ENCODE measurements at places on chromosomes 4 and X.

- no peak for DNase-seq
Observed at GRCh38 chr4:150176547-150176946, 98.3 kb downstream of the DCLK2 start.

GRCh38 chr4:10619220-10619619, 65.3 kb downstream of the CLNK start:
- DNase-seq = peak; percentile 71

- no peak for DNase-seq
Observed at GRCh38 chrX:112802541-112802940, 38.1 kb downstream of the AMOT start.

DNA sequence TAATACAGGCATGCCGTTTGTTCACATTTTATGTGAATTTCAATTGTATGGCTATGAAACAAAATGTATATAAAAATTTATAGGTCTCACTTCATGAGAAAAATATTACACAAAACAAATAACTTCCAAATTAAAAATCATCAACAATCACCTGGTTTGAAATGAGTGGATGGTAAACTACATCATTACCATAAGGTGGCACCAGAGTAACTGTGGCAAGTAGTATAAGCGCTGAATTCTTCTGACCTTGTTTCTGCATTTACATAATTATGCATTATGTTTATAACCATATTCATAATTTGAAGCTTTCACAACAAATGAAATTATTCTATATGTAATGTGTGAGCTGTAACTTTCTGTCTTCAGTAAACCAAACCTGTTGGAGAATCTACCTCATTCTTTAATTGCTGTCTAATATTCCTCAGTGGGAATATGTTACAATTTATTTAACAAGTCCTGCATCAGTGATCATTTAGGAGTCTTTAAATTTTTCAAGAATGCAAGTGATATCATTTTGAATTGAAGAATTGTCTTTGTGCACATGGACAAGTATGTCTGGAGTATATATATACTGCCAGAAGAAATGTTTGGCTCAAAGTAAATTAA, 55.2 kb downstream of the MMRN1 start:
- DNase-seq = no peak

GRCh38 chrX:112851806-112852205, 11.2 kb upstream of the AMOT start:
- DNase-seq = no peak

DNA sequence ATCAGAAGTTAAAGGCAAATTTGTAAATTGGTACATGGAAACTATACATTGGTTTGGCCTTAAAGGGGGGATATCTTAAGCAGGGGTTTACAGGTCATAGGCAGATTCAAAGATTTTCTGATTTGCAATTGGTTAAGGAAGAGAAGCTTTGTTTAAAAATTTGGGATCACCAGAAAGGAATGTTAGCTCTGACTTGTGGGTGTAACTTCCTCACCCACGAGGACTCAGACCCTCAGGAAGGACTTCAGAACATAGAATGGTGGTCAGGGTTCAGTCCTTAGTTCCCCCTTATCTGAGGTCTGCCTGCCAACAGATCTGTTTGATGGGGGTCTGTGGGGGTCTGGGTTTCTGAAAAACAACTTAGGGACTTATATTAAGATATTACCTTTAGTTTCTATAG, 427.4 kb upstream of the DIPK2B start:
- no peak for DNase-seq

- peak; percentile 15 for DNase-seq
Observed at GRCh38 chr4:99811850-99812249, 4.8 kb upstream of the DAPP1 start.

DNA sequence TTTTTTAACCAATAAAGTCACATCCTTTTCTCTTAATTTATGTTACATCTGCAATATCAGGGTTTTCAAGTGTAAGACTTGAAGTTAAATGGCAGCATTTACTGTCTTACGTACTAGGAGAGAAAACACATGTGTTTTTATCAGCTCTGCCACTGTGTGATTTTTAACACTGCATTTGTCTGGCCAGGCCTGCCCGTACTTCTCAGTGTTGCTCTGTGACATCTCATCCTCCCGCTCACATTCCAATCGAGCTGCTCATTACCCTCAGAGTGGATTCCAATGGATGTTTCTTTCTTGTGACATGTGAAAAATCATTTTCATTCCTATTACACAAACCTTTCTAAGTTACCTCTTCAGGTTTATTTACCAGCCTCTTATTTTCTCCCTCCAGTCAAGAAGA, 420.3 kb downstream of the FAT4 start:
- no peak for DNase-seq

DNA sequence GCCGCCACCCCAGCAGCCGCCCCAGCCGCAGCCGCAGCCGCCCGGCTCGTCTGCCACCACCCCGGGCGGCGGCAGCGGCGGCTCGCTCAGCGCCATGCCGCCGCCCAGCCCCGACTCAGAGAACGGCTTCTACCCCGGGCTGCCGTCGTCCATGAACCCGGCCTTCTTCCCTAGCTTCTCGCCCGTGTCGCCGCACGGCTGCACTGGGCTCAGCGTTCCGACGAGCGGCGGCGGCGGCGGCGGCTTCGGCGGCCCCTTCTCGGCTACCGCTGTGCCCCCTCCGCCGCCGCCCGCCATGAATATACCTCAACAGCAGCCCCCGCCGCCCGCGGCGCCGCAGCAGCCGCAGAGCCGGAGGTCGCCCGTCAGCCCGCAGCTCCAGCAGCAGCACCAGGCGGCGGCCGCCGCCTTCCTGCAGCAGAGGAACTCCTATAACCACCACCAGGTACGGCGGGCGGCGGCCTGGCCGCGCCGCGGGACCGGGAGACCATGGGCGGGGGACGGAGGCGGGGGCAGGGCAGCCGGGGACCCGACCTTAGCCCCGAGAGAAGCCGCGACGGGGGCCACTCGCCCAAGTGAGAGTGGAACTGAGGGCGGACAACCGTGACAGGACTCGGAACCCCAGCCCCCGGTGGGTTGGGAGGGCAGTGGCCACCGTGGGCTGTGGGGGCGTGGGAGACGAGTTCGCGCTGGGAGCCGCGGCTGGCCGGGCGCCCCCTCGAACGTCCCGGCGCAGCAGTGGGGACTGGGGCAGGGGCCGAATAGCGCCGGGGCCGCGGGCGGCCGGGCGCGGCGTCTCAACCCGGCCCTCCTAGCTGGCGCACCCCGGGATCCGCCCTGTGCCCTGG, 1.8 kb downstream of the CPEB2 start:
- DNase-seq = peak; percentile 30

GRCh38 chr4:36930562-36931111, 313.9 kb upstream of the NWD2 start:
- no peak for DNase-seq

DNA sequence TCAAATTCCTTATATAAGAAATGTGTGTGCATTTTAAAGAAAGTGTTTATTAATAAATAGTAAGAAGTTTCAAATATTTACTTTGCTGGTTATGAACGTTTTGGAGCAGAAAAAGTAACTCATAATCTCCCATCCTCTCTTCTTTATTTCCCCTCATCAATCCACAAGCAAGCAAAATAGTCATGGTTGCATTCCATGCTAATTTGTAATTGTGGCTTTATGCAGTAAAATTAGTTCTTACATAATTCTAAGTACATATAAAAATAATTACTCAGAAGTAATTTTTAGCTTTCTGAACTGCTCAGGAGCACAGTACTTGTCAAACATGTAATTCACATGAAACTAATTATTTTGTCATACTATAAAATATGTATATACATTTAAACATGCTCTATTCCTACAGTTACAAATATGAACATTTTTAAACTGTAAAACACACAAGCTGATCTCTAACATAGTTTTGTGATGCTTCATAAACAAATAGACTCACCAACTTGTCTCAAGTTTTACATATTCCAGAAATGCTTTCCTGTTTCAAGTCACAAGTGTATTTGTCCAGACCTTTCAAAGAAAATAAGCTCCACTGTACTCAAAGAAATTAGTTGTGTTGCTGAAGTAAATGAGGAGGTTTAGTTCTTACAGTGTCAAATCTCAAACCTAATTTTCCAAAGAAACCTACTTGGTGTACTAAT, 218.9 kb downstream of the PABPC4L start:
- no peak for DNase-seq

DNA sequence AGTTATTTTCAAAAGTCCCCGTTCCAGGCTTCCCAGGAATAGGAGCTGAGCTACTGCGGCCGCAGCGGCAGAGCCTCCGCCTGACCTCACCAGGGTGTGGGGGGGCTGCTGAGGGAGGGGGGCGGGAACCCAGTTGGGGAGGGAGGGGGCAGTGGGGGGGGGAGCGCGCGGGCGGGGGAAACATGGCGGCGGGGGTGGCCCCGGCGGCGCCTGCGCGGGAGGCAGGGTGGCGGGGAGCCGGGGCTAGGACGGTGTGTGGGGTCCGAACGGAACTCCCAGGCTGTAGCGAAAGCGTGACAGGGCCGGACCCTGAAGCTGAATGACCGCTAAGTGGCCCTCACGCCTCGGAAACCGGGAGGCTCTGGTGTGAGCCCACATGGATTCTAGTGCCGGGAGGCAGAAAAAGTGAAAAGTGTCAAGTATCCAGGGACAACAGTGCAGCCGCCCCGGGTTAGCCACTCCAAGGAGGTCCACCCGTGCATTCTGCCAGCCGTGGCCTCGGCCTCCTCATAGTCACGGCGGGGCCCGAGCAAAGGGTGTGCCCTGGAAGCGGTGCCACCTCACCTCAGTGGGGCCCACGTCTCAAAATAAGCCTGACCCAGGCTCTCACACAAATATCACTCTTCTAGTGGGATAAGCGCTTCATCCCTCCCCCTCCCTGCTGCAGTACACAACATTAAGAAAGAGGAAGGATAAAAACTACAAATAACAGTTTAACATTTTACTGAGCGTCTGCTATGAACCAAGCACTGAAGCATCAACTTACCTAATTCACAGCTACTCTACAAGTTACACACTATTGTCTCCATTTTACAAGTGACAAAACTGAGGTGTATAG, at the start of gene KLHL13:
TSS of gene KLHL13 (minus strand) at position 98 of the 838 bp plus-strand sequence. CDS start 88,337 bp downstream, outside the sequence.
- no peak for DNase-seq

- DNase-seq = no peak
Observed at GRCh38 chr4:19786616-19787015, 465.1 kb upstream of the SLIT2 start.

DNA sequence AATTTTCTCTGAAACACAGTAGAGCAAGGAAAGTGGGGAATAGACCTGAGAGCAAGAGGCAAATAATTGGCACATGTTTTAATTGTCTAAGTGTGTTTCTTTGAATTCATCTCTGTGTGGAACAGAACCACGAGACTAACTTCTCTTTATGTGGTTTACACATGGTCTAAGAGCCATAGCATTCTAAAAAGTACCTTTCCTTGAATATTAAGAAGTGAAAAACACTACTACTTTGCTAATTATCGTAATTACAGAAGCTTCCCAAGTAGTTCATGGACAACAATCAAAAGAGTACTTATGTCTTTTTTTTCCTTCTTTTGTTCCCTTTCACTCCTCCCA, 2.9 kb upstream of the CYBB start:
- no peak for DNase-seq

- no peak for DNase-seq
Observed at GRCh38 chr4:72797486-72797885, 228.5 kb upstream of the ADAMTS3 start.

GRCh38 chrX:98956014-98956413, 1454.1 kb downstream of the PCDH19 start:
- DNase-seq = no peak

DNA sequence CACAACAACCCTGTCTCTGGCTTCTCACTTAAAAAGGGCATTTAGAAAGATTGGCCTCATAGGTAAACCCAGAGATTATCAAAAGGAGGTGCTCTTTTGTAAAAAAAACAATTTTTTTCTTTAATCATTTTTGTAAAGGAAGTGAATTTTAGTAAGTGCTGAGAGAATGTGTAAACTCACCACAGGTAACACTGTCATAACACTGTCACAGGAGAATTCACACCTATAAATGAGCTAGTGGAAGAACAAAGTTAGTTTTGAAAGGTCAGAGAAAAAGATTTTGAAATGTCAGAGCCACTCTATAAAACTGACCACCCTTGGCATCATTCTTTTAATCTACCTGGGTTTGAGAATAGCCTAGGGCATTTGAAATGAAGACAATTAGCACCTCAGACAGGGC, 3.3 kb upstream of the SH2D1A start:
- no peak for DNase-seq

GRCh38 chrX:99777912-99778311, 632.2 kb downstream of the PCDH19 start:
- DNase-seq = no peak

DNA sequence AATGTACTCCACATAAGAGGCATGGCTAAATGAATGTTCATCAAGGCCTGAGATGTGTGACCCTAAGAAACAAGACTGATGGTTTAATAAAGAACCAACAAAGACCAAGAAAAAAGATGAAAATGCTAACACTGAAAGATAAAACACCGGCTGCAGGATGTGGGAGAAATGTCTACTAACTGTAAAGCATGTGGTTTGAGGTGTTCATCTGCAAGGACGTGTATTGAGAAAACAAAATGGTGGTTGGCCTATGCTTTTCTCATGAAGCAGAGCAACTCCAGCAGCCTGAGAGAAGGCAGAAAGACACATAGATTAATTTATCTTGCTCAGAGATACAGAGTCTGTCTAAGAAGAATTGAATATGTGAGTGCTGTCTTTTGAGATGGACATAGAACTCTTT, 109.3 kb downstream of the KDR start:
- DNase-seq = no peak

DNA sequence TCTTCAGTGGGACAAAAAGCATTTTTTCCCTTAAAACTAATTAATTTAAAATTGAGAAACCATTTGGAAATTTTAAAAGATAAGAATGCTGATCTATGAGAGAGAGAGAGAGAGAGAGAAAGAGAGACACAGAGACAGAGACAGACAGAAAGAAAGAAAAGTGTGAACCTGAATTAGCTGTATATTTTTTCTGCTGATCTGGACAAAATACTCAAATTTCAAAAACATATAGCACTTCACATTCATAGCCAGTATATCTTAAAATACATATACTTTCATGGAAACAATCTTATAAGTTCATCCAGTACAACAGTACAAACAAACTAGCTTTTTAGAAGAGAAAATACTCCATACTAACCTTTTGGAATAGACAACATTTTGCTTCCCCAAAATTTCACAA, 18.4 kb downstream of the ENOX2 start:
- DNase-seq = no peak

- no peak for DNase-seq
Observed at GRCh38 chr4:150206265-150206664, 128.0 kb downstream of the DCLK2 start.

GRCh38 chrX:3299636-3300035, 46.8 kb downstream of the MXRA5 start:
- DNase-seq = no peak

- DNase-seq = no peak
Observed at GRCh38 chr4:79917246-79917645, 155.8 kb downstream of the ANTXR2 start.

DNA sequence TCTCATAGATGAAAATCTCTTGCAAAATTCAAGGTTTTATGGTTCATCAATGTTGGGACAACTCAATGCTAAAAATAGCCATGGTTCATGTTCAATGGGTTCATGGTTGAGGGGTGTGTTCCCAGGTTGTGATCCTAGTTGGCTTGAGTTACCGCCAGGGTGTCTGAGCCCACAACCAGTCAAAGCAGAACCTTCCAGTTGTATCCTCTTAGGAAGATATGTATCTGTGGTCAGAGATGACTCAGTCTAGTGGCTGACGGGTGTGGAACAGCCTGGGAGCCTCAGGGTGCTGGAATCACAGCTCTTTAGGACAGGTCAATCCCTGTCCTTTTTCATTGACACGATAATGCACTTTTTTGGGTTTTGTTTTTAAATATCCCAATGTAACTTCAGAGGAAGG, 192.3 kb upstream of the NR3C2 start:
- no peak for DNase-seq

- no peak for DNase-seq
Observed at GRCh38 chr4:15913631-15913970, 24.9 kb downstream of the FGFBP1 start.

- no peak for DNase-seq
Observed at GRCh38 chr4:126268106-126268505, 953.4 kb downstream of the FAT4 start.

- DNase-seq = no peak
Observed at GRCh38 chrX:126489116-126489695, 63.4 kb downstream of the DCAF12L1 start.
